ENCODE measurements at places on chromosomes 6 and 20.

- DNase-seq, result no peak
These were observed 228.1 kb downstream of the PRL start for GRCh38 chr6:22068561-22069305.

DNA sequence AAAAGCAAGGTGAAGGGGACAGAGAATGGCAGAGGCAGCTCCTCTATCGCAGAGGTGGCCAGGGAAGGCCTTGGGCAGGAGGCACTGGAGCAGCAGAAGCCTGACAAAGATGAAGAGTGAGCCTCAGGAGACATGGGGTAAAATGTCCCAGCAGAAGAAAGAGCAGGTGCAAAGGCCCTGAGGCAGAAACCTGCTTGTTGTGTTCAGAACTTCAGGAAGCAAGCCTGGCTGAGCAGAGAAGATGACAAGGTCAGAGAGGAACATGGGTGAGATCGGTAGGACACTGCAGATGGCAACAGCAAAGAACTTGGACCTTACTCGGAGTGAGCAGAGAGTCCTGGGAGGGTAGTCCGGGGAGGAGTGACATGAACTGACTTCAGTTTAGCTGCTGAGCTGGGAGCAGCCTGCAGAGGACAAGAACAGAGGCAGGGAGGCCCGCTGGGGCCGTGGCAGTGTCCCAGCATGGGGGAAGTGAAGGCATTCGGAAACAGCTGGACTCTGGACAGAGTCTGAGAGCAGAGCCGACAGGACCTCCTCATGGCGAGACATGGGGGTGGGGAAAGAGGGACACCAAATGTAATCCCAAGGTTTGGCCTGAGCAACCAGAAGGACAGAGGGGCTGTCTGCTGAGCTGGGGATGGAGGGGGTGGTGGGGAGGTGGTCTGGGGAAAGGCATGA is 106.3 kb downstream of the PREX1 start:
- no peak for DNase-seq

- no peak for DNase-seq
These were observed 654.2 kb upstream of the MAP3K7 start for GRCh38 chr6:91240878-91241603.

- no peak for DNase-seq
These were observed 123.6 kb downstream of the SYCP2 start for GRCh38 chr20:59809630-59810448.

DNA sequence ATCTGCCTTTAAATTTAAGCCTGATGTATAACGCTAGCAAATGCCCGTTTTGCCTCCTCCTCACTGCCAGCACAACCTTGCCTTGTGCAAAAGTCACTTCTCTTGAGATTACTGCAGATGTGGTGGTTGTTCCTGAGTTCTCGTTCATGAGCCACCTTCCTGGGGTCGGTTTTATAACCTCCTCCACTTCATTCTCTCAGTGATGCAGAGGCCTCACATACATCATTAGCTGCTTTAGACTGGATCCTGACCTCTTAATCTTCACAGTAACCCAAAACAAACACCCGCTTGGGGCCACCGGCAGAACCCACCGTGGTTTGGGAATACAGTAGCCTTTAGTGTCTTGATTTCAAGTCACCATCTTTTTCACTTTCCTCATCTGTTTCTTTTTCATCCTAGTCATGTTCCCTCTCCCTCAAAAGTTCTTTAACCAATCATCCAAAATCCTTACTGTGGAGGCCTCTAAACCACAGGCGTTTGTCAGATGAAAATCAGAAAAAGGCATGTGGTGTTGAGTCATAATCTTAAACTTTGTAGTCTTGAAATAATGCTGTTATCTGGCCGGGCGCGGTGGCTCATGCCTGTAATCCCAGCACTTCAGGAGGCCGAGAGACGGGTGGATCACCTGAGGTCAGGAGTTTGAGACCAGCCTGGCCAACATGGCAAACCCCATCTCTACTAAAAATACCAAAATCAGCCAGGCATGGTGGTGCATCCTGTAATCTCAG is 430.3 kb upstream of the SOX4 start:
- no peak for DNase-seq

- DNase-seq, result no peak
These were observed 34.8 kb downstream of the ELMO2 start for GRCh38 chr20:46371656-46372055.

- no peak for DNase-seq
These were observed 37.8 kb downstream of the ZHX3 start for GRCh38 chr20:41279546-41280225.

- no peak for DNase-seq
These were observed 26.5 kb upstream of the SMOC2 start for GRCh38 chr6:168414336-168415097.

GRCh38 chr6:125325586-125325985 is 23.8 kb upstream of the HDDC2 start:
- no peak for DNase-seq

GRCh38 chr6:158661156-158661685 is 11.4 kb downstream of the SYTL3 start:
- DNase-seq, result no peak

DNA sequence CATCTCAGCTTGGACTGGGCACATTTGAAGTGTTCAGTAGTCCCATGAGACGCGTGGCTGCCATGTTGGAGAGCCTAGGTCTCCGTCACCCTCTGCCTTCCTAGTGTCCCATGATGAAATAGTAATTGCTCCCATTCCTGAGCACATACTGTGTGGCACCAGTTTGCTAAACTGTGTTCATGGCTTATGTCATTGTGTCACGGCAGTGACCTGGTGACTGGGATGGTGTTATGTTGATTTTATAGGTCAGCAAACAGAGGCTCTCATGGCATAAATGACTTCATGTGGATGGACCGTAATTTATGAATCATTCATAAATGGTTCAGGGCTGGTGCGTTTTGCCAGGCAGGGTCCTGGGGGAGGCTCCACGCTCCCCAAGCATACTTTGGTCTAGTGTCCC is 3.8 kb downstream of the BCAS4 start:
- DNase-seq, result no peak

- DNase-seq, result peak; percentile 40
These were observed 37.0 kb downstream of the CDKAL1 start for GRCh38 chr6:20571261-20571660.

- DNase-seq, result no peak
These were observed 601.2 kb downstream of the CDH26 start for GRCh38 chr20:60559462-60559861.

DNA sequence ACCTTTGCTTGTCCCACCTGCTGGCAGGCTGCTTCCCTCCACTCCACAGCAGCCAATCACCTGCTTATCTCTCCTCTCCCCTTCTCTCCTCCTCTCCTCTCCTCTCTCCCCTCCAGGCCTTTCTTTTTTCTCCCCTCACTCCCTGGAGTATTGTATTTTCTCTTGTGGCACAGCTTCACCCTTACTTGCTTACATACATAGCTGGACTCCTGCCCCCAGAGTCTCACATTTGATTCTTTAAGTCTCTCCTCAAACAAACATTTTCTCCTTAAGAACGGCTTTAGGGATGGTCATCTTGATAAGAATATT is 3.6 kb upstream of the LY86 start:
- DNase-seq, result no peak

DNA sequence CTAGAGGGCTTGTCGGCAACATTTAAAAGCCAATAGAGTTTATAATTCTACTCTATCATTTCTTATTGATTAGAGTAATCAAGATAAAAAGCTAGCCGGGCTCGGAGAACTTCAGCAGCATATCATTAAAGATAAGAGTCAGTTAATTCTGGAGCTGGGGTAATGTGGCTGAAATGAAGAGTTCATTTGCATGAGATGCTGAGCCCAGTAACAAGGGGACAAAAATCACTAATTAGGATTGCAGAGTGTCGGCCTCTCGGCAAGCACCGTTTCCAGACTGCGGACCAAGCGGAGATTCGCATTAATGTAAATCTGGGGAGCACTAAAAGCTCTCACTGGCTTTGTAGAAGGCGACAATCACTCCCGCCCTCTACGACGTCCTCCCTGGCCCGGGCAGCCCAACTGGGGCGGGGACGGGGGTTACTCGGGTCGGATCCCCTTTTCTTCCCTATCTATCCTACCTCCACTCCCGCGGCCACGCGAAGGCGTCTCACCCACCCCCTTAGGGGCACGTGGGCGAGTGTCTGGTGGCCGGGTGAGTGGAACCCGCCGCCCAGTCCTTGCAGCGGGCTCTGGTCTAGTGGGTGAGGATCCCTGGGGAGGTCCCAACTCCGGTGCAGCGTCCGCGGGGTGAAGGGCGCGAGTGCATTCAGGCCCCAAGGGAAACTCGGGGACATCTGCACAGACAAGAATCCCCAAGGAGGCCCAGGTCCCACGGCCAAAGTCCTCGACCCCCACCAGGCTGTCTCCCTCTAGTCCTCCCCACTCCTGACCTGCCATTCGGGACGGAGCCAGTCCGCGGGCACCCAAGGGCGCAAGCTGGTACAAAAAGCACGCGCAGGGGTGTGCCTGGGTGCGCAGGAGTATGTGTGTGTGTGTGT is 42.2 kb upstream of the OSTM1 start:
- no peak for DNase-seq

DNA sequence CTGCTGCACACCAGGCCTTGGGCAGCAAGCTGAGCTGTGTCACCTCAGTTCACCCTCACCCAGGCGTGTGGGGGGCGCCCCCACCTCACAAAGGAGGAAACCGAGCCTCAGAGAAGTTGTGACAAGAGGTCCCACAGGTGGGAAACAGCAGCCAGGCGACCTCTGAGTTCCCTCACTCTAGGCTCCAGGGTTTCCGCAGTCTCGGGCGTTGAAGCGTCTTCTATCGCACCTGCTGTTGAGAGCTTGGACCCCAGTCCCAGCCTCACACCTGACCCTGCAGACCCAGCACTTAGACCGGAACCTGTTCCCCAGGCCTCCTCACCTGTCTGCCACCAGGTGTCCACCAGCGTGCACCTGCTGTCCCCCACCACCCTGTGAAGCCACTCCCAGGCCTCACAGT is 22.3 kb upstream of the APMAP start:
- DNase-seq, result no peak

DNA sequence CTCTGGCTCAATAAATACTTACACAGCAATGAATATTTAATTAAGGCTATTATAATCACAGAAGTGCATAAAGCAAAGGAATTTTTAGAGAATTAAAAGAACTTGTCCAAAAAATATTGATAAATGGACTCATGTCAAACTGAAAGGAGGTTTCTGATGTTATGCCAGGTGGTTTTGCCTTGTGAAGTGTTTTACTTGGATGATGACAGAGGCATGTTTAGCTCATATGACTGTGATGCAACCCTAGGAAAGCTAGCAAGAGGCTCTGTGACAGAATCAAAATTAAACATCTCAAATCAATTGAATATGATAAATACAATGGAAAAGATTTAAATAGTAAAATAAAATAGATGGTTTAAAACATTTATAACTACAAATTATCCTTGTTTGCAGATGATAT is 137.3 kb downstream of the TMEM200A start:
- DNase-seq, result no peak

DNA sequence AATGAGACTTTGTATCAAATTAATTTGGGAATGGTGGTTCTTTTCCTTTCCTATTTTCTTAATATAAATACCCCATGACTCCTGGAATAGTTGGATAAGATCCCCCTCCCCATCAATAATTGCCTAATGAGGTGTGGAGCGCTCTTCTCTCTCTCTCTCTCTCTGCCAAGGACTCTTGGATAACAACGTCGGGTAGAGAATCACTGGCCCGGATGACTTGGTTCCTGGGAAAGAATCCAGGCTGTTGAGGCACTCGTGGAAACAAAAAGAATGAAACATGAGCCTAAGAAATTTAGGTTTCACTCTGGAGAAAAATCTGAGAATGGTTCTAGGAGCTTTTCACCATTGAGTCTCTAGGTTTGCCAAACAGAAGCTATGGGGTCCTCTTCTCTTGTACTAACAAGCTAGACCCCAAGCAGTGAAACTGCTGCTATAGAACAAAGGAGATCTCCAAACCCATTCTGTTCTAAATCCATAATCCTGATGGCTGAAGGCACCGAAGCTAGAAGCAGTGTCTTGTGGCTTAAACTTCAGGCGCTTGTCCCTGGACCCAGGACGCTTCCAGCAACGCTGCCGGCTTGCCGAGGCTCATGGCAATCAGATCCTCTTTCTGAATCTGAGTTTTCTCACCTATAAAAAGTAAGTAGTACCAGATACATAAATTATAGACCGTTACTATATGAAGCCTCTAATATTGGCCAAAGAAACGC is 241.6 kb upstream of the BTBD3 start:
- no peak for DNase-seq

DNA sequence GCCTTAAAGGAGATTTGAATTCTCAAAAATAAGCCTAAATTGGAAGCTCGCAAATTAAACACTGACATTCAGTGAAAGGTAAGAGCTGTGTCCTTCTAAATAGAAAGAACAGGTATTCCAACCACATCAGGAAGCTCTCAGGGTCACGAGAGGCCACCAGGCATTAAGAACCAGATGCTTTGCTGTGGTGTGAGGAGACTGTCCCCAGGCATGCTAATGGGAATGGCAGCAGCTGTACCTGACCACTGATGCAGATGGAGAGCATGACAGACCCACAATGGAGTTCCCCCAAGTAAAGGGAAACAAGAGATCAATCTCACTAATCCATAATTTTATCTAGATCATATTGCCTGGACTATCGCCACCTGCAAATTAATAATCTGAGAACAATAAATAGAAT is 658.9 kb upstream of the NOX3 start:
- DNase-seq, result no peak

DNA sequence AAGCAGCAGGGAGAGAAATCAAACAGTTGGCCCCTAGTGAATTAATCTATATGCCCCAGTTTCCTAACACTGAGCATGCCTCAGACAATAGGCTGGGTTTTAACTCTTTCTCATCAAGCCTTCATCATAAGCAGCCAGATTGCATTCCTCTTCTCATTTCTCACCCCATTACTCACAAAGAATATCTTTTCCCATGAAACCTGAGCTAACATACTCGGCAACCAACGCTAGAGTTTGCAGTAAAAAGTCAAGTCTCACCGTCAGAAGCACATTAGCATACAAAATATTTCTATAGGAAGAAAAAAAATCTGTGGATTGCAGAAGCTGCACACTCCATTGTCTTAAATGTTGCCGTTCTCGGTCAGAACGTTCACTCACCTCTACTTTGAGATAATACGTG is 429.9 kb upstream of the ARID1B start:
- DNase-seq, result no peak
